Immature natural killer cell (primary cell): ENCODE measurements at places on chromosomes 4 and X.

- DNase-seq, result no peak
Observed at GRCh38 chr4:113088050-113088449, 38.6 kb downstream of the ANK2 start.

GRCh38 chrX:150774798-150775568 is 81.8 kb downstream of the MTMR1 start:
- no peak for DNase-seq

DNA sequence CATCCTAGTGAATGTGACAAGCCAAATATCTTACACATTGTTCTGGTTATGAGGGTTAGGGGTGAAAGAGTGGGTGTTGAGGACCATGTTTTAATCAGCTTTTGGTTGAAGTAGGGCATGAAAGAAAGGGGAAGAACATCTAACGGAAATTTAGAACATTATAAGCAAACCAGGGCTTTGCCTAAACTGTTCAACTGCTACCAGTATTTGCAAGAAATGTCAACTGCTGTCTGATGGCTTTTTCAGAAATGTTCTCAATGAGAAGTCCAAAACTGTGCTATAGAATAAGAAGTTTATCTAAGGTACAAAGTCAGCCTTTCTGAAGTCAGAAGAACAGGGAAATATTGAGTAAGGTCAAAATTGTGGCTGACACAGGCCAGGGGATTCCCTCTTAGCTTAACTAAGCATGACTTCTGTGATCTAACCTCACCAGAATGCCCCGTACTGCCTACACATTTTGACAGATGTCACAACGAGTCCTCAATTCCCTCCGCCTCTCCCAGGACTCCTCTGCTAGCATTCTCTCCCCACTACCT is 67.1 kb downstream of the DTHD1 start:
- DNase-seq, result no peak

DNA sequence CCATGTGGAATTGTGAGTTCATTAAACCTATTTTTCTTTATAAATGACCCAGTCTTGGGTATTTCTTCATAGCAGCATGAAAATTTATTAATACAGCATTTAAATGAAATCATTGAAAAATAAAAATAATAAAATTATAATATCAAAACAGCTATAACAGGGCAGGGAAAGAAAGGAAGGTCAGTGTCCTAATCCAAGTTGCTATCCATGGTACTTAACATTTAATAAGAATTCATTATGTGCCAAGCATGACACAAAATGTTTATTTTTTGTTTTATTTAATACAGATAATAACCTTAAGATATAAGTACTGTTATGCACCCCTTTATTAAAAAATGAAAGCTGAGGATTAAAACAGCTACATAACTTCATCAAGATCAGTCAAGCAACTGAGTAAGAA is 838.4 kb downstream of the RAB28 start:
- no peak for DNase-seq

DNA sequence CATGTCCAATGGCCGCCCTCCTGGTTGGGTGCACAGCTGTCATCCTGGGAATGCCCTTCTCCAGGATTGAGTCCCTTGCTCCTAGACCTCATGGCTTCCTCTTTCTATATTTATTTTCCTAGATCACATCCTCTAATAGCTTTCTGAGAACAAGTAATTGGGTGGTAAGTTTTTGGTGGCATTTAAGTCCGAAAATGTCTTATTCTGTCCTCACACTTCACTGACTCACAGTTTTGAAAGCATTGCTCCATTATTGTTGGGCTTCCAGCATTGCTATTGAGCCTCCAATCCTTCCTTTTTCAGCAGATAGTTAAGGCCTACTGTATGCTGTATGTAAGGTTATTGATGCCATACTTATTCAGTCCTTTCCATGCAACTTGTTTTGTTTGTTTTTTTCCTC is 25.9 kb downstream of the PGM2 start:
- DNase-seq, result no peak

GRCh38 chr4:145098675-145099037 is 545 bp downstream of the ABCE1 start:
- DNase-seq, result no peak

- no peak for DNase-seq
Observed at GRCh38 chrX:118074196-118074595, 42.4 kb downstream of the KLHL13 start.

DNA sequence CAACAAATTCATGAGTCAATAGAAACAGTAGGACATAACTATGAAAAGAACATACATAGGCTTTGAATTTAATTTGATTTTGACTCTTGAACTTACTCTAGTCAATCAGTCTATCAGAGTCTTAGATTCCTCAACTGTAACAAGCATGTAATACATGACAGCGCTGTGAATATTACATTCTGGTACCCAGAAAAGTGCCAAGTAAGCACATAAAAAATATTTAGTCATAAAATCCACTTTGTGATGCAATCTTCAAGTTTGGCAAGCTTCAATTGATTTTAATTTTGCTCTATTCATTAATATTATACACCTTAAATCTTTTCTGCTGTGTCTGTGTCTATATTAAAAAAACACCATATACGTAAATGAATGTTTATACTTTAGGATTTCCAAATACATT is 483.3 kb downstream of the PRR32 start:
- DNase-seq, result no peak

DNA sequence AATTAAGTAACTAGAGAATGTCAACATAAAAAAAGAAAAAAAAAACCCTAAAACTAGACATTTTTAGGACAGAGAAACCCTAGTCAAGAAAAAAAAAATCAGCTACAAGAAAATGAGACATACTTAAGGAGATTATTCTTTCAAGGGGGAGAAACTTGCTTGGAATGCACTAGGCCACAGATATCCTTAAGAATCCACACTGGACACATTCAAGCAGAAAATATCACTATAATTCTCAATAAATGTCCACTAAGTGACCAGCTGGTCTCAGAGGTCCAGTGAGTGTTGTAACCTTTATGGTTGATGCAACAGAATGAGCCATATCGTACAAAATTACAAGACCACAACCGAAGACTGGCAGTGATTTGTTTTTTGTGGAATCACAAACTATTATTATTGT is 15.6 kb upstream of the IBSP start:
- DNase-seq, result no peak

DNA sequence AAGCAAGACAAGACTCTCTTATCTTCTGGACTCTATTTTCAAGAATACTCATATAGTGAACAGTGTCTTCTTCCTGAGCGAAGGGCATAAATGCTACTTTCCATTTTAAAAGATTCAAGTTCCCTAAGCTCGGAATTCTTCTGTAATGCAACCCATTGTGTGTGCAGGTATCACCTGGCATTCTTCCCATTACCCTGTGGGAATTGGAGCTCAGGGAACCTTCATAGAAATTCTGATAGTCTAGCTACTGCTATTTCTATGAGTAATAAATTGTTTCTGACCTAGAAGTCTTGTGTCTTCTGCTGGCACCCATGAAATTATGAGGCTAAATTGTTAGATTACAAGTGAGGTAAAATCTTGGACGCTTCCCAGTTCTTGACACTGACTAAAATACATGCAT is 324.1 kb upstream of the DIPK2B start:
- DNase-seq, result no peak

DNA sequence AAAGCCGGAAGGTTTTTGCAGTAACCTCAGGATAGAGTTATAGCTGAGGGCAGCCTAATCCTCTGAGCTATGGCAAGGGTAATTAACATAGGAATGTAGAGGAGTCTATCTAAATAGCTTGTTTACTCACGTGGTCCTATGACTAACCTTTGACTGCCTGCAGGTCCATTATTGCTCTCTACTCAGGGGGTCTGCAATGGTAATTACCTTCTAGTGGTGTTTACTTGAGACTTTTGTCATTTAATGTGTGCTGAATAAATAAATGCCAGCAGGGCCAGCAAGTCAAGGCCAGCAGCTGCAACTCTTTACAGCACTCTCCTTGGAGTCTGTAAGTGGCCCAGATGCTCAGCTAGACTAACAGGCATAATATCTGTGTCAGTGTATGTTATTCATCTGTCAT is 212.7 kb upstream of the FMR1 start:
- DNase-seq, result no peak

- DNase-seq, result no peak
Observed at GRCh38 chr4:173532725-173533511, 2.9 kb upstream of the HAND2 start.

- DNase-seq, result no peak
Observed at GRCh38 chr4:107747748-107748486, 27.9 kb upstream of the PAPSS1 start.

DNA sequence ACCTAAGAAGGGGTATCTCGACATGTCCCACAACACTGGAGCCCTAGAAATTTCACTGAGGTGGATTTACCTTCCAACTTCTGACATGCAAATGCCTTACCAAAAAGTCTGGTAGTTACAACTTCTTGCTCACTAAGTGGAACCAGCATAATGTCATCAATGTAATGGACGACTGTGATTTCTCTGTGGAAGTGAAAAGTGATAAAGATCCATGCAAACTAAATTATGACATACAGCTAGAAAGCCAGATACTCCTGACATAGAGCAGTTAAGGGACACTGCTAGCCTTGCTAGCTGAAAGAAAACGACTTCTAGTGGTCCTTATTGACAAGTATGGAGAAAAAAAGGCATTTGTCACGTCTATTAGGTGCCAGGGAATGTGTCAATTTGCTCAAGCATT is 191.1 kb downstream of the MAB21L2 start:
- no peak for DNase-seq

GRCh38 chr4:183173580-183174526 is 74.8 kb downstream of the WWC2 start:
- DNase-seq, result no peak

DNA sequence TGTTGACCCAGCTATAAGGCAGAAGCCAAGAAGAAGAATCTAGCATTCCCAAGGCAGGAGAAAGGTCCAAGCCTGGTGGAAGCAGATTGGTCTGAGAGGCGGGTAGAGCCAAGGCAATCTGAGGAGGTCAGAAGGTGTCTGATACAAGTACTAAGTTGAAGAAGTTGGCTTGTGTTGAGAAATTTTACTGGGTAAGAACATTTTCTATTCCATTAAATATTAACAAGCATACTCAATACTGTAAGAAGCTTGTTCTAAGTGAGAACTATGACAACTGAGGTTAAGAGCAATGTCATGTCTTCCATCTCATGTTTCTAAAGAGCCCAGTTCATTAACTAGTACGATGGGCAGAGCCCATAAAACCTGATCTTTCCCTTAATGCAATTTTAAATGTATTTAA is 75.0 kb downstream of the FAM13A start:
- no peak for DNase-seq

- no peak for DNase-seq
Observed at GRCh38 chr4:113594231-113594556, 167.3 kb downstream of the CAMK2D start.

GRCh38 chr4:99179626-99180025 is 35.5 kb upstream of the ADH4 start:
- no peak for DNase-seq

DNA sequence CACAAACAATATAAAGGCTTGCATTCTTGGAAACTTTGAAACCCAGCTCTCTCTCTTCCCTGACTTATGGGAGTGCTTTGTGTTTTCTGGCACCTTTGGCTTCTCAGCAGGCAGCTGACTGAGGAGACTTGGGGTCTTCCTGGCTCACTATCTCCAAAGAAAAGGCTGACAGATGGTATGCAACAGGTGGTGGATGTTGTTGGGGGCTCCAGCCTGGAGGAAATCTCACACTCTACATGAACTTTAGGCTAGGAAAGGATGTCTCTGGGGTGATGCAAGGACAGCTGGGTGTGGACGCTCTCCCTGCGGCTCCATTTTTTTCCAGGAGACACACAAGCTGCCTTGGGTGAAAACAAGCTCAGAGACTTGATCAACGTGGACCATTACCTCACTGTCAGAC is 67.4 kb downstream of the DNAAF6 start:
- DNase-seq, result no peak

GRCh38 chr4:5459236-5459635 is 249.1 kb downstream of the EVC2 start:
- DNase-seq, result no peak

DNA sequence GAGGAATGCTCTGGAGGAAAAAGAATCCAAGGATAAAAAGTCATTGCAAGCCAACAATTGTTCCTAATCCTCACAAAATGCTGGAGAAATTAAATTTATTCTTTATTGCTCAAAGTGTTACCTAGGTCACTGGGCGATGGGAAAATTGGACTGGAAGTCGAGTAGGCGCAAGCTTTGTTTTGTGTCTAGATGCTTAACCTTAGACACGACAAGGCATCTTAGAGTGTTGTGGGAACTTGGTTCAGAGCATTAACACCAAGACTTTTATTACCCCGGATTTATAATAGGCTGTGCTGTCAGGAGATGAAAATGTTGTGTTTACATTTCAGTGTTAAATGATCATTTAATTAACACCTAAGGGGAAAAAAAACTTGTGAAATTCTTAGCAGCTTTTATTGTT is 25.1 kb downstream of the SLIT2 start:
- no peak for DNase-seq

GRCh38 chr4:2085496-2085901 is 26.4 kb downstream of the NAT8L start:
- DNase-seq, result no peak

DNA sequence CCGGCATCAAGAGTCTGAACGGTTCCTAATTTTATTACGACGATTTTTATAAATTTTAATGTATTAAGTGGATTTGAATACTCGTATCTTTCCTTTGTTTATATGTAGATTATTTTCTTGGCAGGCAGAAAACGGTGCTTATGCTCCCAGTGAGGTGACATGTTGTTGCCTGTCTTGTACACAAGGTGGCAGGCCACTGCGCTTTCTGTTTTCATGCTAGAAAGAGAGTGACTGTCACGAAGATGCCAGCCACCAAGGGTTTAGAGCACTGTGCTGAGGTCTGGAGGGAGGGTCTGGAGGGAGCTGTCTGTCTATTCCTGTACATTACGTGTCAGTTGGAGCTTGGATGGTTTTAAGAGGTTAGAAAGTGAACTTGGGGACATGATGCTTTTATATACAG is 87.7 kb downstream of the SHROOM2 start:
- peak; percentile 19 for DNase-seq

- no peak for DNase-seq
Observed at GRCh38 chrX:9770319-9770718, 4.7 kb upstream of the GPR143 start.

DNA sequence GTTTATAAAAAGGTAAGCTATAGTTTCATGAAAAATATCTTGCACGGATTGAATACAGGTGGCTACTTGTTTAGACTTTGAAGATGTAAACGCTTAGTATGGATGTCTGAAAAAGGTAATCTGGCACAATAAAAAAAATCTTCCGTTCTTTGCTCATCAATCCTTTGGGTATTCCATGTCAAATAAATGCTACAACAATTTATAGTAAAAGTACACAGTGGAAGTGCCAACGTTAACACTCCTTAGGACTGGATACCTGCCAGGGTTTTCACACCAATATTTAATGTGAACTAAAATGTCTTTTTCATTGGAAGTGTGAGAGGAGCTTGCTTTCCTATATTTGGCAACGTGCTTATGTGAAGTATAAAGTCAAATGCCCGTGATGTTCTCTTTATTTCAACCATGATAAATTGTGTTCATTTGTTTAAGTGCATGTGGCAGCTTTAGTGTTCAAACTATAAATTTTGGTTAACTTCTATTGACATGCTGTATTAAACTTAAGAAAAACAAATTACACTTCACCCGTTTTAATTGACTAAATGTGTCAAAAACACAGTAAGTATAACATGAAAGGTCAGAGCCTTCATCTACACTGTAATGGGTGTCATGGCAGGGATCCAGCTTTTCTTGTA is 121.7 kb upstream of the HAND2 start:
- DNase-seq, result no peak
